ENCODE measurements at places on chromosomes 2 and 18.

- no peak overlapping the region for H3K27ac ChIP-seq
- H3K4me1 ChIP-seq, result no peaks in the 10 kb centered on the region
- H3K27me3 ChIP-seq, result peaks cover 68% of the 10 kb centered on the region
- H3K4me3 ChIP-seq, result no peak overlapping the region
- peak; percentile 82 for DNase-seq
These were observed 7.3 kb upstream of the CRYBA2 start for GRCh38 chr2:219000569-219000960.

DNA sequence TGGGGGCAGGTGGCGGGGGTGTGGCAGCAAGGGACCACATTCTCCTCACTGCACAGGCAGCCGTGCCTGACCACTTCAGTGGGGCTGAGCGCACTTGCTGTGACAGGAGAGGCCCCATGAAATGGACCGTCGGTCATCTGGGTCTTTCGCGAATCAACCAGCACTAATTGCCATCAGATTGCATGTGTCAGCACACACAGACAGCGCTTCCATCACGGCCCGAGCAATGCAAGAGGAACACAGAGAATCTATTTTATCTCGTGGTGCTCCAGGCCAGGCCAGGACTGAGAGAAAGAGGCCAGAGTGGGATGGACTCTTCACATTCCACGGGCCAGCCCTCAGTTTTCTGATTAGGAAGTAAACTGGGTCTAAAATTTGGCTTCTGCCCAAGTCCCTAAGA lies 87.0 kb downstream of the EIPR1 start:
- H3K27me3 ChIP-seq, result no peaks in the 10 kb centered on the region
- no peaks in the 10 kb centered on the region for H3K4me1 ChIP-seq

DNA sequence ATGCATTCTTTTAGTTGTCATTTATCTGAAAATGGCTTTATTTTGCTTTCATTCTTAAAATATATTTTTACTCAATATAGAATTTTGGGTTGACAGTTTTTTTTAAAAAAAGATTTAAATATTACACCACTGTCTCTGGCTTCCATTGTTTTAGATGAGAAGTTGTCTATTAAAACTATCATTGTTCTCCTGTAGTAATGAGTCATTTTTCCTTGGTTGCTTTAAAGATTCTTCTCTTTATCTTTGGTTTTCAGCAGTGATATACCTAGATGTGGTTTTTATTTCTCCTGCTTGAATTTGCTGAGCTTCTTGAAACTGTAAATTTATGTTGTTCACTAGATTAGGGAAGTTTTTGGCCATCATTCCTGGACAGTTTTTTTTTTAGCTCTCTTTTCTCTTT lies 26.7 kb upstream of the DLX2 start:
- no peak overlapping the region for H3K4me3 ChIP-seq
- no peak for DNase-seq
- H3K4me1 ChIP-seq, result no peaks in the 10 kb centered on the region
- H3K27me3 ChIP-seq, result no peaks in the 10 kb centered on the region
- no peaks in the 10 kb centered on the region for H3K36me3 ChIP-seq

DNA sequence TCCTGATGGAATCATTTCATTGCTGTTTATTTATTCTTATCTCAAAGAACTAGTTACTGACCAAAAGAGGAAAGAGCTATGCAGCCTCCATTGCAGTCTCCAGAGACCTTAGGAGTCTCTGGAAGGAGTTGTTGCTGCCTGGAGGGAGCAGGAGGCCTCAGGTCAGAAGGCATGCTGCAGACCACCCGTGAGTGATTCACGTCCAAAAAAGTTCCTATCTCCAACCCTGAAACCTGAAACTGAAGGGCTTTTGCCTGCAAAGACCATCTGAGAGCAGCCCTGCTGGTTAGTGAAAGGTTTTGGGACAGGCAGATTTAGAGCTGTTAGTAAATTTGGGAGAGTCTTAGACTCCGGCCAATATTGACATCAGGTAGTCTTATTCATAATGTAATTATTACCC lies 29.1 kb downstream of the SLC25A52 start:
- no peaks in the 10 kb centered on the region for H3K36me3 ChIP-seq
- no peaks in the 10 kb centered on the region for H3K4me1 ChIP-seq
- no peak overlapping the region for H3K4me3 ChIP-seq
- no peak overlapping the region for H3K27ac ChIP-seq
- DNase-seq, result no peak

- no peaks in the 10 kb centered on the region for H3K4me1 ChIP-seq
- H3K36me3 ChIP-seq, result no peaks in the 10 kb centered on the region
- H3K27me3 ChIP-seq, result no peaks in the 10 kb centered on the region
These were observed 909.6 kb downstream of the DSC3 start for GRCh38 chr18:30132959-30133358.

DNA sequence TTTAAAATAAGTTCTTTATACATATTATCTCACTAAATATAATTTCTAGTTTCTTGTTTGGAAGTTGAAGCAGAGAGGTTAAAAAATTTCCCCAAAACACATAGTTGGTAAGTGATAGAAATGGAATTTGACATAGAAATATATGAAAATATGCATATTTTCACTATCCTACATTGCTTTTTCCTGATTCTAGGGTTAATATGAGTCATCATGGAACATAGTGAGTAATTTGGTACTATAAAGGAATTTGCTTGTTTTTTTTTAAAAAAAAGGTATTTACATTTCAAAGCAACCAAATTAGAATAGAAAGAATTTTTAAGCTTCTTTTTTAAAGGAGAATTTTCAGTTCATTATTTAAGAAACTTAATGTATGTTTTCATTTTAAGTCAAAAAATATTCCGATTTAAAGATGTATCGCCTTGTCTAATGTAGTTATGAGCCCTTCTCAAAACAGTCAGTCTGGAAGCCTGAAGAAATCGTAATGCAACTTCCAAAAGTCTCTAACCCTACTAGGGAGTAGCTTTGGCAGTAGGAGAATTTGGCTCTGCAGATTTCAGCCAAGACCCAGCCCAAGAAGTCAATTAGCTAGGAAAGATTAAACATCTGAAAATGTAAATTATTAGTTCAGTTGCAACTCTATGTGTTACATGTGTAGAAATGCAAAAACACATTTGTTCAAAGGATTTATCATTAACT lies 147.3 kb downstream of the RDH14 start:
- H3K4me1 ChIP-seq, result peaks cover 21% of the 10 kb centered on the region
- DNase-seq, result peak; percentile 17
- H3K36me3 ChIP-seq, result no peaks in the 10 kb centered on the region
- H3K27me3 ChIP-seq, result no peaks in the 10 kb centered on the region
- peak overlapping the region; percentile 80 for H3K27ac ChIP-seq

- DNase-seq, result no peak
- H3K36me3 ChIP-seq, result no peaks in the 10 kb centered on the region
- no peak overlapping the region for H3K4me3 ChIP-seq
- no peak overlapping the region for H3K27ac ChIP-seq
- no peaks in the 10 kb centered on the region for H3K27me3 ChIP-seq
These were observed 47.6 kb upstream of the ZNF521 start for GRCh38 chr18:25399554-25399953.

DNA sequence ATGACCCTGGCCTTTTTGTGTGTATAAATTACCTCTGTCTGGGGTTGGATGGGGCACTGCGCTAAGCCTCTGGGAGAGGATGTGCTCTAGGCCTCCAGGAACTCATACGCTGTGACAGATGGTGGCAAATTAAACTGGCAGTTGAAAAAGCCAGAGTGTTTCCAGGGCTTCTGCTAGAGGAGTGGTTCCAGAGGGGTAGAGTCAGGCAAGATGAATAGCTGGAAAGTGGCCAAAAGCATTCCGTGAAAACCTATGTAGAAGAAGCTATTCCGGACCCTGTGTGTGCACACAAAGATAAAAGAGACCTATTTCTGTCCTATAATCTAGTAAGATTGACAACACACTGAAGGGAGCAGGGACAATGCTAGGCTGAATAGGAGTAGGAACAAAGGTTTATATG lies 84.8 kb downstream of the ACTR3 start:
- DNase-seq, result no peak
- peaks cover 32% of the 10 kb centered on the region for H3K36me3 ChIP-seq
- H3K27me3 ChIP-seq, result no peaks in the 10 kb centered on the region

DNA sequence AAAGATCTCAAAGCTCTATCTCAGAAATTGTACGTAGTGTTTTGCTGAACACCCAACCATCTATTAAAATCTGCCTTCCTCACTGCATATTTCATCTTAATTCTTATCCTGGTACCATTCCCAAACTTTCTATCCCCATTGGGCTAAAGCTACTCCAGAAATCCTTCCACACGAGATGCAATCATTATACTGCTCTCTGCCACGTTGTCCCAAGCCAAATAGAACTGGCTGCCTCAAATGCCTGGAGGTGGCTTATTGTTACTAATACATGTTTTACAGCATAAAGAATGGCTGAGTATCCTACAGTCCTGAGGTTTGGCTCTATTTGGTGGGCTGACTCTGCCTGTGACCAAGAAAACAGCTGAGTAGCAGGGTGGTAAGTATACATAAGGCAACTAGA lies 306.0 kb upstream of the ACVR2A start:
- no peaks in the 10 kb centered on the region for H3K27me3 ChIP-seq
- H3K4me3 ChIP-seq, result no peak overlapping the region
- no peaks in the 10 kb centered on the region for H3K4me1 ChIP-seq

- H3K36me3 ChIP-seq, result no peaks in the 10 kb centered on the region
- no peak for DNase-seq
These were observed 51.5 kb upstream of the DCC start for GRCh38 chr18:52288403-52289004.

GRCh38 chr2:72133721-72134407 lies 13.8 kb downstream of the CYP26B1 start:
- H3K36me3 ChIP-seq, result no peaks in the 10 kb centered on the region
- no peak overlapping the region for H3K4me3 ChIP-seq
- H3K27ac ChIP-seq, result no peak overlapping the region
- no peaks in the 10 kb centered on the region for H3K4me1 ChIP-seq
